ENCODE measurements at places on chromosomes 7 and 10.

- DNase-seq = no peak
Measured at GRCh38 chr10:117137911-117138642, at the start of gene VAX1. TSS of gene VAX1 (minus strand) at chr10:117138270. CDS start at chr10:117138056, 214 bp downstream.

DNA sequence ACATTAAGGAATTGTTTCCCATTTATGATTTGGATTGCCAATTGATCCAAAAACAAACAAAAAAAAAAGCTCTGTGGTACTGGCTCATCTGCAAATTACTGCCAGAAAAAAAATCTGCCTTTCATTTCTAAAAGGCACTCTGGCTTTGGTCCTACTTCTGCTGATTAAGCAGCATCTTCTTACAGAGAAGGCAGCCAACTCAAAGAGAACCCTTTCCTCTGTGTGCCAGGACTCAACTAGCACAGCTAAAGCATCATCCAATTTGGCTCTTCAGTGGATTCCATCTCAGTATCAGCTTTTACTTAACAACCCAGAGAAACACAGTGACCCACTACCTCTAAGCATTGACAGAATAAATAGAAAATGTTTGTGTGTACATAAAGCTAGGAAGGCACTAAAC is 80.6 kb downstream of the GSAP start:
- DNase-seq = no peak

GRCh38 chr7:158236400-158236799 is 351.2 kb downstream of the PTPRN2 start:
- DNase-seq = no peak

DNA sequence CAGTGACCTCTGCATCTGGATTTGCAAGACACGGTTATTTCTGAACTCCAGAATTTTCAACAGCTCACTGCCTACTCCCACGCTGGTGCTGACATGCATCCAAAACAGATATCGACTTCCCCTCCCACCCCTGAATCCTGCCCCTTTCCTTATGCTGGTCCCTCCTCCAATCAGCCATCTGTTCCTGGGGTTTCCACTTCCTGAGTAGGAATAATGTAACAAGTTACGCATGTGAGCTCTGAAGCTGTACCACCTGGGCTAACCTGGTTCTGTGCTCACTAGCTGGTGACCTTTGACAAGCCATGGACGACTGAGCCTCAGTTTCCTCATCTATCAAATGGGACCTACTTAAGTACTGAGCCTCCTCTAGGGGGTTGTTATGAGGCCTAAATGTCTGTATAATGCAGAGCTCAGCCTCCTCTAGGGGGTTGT is 1.7 kb upstream of the NCAPG2 start:
- DNase-seq = no peak

DNA sequence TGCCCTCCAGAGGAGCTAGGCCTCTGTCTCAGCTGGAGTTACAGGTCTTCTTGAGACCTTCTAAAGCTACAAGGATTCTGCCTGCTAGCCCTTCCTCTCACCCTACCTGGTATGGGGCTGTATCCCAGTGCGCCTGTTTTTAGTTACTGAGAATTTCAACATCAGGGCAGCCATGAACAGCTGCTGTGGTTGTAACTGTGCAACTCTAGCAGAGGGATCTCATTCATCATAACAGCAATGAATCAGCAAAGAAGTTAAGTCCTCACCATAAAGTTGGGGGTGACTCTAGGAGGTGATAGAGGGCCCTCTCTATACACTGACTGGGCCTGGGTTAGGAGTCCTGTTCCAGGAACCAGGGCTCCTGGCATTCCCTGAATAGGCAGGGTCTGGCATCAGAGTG is 14.0 kb upstream of the CDH23 start:
- no peak for DNase-seq

GRCh38 chr7:38481401-38481800 is 149.8 kb downstream of the AMPH start:
- no peak for DNase-seq

GRCh38 chr7:135270577-135271254 is 37.1 kb downstream of the STRA8 start:
- DNase-seq = no peak

DNA sequence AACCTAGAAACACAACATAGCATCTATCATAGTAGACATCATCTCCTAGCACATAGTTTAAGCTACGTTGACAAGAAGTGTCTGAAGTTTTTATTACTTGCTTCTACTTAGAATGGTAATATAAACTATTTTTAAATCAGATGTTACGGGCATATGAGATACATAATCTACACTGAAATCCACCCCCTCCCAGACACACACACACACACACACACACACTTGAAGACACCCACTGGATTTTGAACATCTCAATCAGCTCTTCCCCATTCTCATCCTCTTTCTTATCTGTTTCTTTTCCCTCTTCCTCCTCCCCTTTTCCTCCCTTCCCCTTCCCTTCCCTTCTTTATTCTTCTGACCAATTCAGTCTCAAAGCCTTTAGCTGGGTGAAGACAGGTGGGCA is 175.9 kb downstream of the PAXIP1 start:
- no peak for DNase-seq

DNA sequence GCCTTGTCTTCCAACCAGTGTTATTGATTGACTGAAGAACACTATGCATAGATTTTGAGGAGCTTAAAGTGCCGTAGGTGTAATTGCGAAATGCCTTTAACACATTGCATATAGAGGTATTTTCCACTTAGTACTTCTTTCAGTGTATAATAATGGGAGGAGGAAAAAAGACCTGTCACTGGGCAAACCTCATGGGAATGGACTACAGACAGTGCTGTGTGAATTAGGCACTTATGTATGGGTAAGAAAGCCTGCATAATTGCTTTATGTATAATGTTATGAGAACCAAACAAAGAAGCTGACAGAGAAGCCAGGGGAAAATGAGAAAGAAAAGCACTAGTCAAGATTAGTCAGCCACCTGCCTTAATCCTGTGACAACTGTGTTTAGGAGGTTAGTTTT is 12.4 kb upstream of the SCRN1 start:
- no peak for DNase-seq

DNA sequence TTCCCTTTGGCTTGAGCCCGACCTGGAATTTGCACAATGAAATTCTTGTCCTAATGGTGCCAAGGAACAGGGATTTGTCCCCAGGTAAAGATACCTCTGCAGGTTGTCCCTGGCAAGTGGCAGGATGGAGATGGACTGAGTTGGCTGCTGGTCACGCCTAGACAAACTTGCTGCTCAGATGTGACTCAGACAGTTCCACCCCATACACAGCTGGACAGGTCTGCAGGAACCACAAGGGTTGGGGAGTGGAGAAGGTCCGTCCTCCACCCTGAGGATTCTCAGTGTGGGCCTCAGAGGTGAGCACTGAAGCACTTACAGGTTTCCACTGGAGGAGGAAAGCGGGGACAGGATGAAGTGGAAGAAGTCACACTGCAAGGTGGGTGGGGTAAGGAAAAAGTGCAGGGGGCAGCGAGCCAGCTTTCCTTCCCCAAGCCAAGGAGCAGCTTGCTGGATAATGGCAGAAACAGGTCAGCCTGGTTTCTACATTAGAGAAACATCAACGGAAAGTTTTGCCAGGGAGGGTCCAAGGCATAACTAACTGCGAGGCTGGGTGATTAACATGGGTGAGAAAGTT is 20.5 kb downstream of the ITPRIP start:
- DNase-seq = no peak

DNA sequence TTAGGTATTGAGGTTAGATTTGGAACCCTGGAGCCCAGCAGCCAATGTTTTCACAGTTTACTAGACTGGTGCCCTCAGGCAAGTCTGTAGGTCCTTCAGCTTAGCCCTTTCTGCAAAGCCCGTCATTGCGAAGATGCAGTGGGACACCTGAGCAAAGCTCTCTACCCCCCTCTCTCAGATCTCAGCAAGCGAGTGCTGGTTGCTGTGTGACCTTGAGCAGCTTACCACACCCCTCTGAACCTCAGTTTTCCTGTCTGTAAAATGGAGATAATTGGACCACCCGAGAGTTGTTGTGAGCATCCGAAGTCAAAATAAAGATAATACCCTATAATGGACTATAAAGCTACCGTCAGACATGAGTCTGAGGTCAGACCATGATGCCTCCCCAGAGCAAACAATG is 3.7 kb downstream of the NPC1L1 start:
- DNase-seq = peak; percentile 13

GRCh38 chr10:102704915-102705314 is 9.3 kb downstream of the ARL3 start:
- no peak for DNase-seq

DNA sequence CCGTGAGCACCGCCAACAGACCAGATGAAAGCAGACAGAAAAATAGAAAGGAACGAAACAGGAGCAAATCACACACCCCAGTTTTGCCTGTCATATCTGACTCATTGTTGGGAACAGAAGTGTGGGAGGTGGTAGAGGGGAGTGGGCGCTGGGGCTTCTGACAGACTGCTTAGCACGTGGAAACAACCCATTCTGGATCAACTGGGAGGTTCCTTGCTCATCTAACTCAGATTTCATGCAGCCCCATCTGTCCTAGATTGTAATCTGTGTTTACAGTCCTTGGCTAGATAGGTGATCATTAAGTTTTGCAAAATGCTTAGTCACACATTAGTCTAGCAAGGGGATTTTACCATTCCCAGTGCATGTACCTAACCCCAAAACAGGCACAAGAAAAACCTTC is 154.1 kb downstream of the NRP1 start:
- no peak for DNase-seq

GRCh38 chr7:104113788-104114187 is 94.0 kb downstream of the ORC5 start:
- no peak for DNase-seq

- no peak for DNase-seq
Measured at GRCh38 chr7:152733286-152733934, 26.1 kb upstream of the ACTR3B start.

- DNase-seq = no peak
Measured at GRCh38 chr10:30863516-30864210, 168.0 kb downstream of the ZNF438 start.

Data from GM13976 (cell line).